ENCODE measurements at places on chromosomes 3 and 15.

DNA sequence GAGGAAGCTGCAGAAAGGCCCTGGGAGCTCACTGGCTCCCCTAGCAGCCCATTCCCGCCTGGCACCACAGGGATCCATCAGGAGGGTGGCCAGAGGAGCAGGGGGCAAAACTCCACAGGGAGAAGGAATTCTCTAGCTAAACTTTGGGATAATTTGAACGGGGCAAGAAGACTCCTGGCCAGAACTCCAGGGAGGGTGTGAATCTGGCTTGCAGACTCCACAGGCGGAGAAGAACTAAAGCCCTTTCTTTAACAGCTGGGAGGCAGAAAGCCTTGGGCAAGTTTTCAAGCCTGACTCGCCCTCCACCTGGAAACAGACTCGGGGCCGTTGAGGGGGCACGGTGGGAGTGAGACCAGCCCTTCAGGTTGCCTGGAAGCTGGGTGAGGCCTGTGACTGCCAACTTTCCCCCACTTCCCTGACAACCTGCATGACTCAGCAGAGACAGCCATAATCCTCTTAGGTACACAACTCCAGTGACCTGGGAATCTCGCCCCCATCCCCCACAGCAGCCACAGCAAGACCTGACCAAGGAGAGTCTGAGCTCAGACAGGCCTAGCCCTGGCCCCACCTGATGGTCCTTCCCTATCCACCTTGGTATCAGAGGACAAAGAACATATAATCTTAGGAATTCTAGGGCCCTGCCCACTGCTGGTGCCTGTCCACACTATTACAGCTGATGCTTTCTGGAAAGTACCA is 28.6 kb downstream of the SLC27A2 start:
- DNase-seq = no peak

DNA sequence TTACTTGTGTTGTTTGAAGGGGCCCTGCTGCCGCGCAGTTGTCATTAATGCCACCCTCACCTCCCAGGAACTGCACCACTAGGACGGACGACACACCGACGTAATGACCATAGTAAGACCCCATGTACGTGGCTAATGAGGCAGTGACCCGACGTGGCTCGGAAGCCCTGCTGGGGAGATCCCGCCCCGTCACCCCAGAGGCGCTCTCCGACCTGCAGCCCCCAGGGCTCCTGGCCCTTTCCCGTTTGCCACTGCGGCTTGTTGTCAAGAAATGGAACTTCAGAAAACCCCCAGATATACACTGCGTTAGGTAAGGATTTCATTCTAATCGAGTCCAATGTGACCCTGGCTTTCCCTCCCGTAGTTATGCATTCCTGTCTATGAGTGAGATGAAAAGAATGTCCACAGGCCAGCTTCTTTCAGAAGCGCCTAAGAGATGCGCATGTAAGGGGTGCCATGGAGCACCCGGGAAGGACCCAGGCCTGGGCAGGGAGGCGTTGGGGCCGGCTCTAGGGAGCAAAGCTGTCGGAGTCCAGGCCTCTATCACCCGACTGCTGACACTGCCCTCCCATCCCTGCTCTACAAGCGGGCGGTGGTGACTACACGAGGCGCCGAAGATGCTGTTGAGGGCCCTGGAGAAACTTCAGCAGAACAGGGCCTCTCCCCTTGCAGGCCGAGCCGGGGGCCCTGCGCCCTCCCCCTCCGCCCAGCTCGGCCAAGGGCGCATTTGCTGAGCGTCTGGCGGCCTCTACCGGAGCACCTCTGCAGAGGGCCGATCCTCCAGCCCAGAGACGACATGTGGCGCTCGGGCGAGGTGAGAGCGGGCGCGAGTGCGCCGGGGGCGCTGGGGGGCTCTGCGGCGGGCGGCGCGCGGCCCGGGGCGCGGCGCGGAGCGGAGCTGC is at the start of gene GABRA5:
Gene GABRA5, plus strand, starts transcription at position 765 of the 902 bp plus-strand sequence. CDS start 2,187 bp downstream, outside the sequence.
- DNase-seq = no peak

GRCh38 chr3:171122861-171123260 is 96.3 kb upstream of the SLC2A2 start:
- DNase-seq = no peak

- no peak for DNase-seq
Observed at GRCh38 chr3:58325525-58325992, 7.1 kb upstream of the PXK start.

DNA sequence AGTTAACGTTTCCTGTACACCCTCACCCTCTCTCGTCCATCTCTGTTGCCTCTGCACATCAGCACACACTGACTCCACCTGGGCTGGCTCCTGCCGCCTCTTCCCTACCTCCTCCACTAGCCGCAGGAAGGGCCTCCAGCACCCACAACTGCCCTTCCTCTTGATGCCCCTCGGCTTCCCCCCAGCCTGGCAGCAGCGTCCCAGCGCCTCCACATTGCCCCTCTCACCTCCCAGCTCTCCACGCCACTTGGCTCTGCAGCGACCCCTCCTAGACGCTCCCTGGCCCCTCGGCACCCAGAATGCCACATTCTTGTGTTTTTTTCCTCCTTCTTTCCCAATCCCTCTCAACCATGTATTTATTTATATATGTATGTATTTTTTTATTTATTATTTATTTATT is 73.6 kb downstream of the ST8SIA2 start:
- DNase-seq = no peak

GRCh38 chr15:95138604-95139270 is 907.4 kb downstream of the MCTP2 start:
- no peak for DNase-seq

GRCh38 chr15:62737551-62737950 is 305.0 kb upstream of the TPM1 start:
- DNase-seq = no peak

DNA sequence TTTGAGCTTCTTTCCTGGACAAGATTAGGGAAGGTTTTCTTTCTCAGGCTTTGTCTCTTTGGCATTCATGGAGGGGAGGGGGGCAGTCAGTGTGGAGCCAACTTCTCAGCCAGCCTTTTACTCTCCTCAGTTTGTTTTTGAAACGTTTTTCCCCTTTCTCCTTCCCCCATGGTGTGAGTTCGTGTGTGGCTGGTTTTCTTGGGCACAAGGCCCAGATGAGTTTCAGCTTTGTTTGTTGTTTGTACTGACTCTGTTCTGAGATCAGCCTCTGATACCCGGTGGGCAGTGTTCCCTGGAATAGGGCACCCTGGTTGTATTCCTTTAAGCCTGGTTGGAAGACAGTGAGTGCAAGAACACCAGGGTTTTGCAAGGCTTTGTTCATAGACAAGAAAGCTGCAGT is 168.2 kb upstream of the RARB start:
- DNase-seq = no peak

DNA sequence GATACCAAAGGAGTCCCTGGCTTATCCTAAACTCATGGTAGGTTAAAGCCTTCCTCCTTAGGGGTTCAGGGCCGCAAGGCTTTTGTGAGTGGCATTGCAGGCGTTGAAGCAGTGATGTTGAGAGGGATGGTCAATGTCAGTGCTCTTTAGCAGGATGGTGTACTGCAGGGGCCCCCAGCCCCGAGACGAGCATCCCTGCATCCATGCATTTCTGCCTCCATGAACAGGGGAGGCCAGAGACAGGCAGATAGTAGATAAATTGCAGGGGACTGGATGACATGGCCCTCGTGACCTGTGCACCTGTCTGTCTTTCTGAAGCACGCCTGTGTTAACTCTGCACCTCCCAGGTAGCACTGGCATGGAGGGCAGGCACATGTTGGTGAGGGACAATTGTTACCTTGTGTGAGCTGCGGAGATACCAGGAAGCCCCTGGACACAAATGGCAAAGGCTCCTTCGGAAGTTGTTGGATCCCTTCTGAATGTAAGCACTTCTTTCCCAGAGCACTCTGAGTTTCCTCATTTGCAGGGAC is 133.5 kb downstream of the SNRPN start:
- DNase-seq = no peak

GRCh38 chr3:68239542-68239941 is 585.1 kb upstream of the SUCLG2 start:
- no peak for DNase-seq

- no peak for DNase-seq
Observed at GRCh38 chr15:95864467-95864886, 466.0 kb upstream of the NR2F2 start.

DNA sequence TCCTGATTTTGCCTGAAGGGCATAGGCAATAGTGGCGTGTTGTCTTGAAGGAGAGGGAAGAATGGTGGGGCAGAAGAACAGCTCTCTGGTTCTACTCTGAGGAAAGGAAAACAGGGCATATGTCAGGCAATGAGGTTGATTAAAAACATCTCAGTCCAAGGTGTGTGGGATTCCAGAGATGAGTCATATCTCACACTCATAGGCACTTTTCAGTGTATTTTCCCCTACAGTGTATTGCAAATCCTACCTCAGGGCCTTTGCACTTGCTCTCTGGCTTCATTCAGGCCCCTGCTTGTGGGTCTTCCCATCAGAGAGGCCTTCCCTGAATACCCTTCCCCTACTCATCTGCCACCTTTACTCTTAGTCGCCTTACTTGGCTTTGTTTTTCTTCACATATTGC is 107.8 kb downstream of the SLCO3A1 start:
- no peak for DNase-seq

- DNase-seq = peak; percentile 76
Observed at GRCh38 chr3:152197451-152197850, 71.3 kb upstream of the MBNL1 start.

GRCh38 chr3:135556174-135556573 is 409.4 kb upstream of the PPP2R3A start:
- no peak for DNase-seq

DNA sequence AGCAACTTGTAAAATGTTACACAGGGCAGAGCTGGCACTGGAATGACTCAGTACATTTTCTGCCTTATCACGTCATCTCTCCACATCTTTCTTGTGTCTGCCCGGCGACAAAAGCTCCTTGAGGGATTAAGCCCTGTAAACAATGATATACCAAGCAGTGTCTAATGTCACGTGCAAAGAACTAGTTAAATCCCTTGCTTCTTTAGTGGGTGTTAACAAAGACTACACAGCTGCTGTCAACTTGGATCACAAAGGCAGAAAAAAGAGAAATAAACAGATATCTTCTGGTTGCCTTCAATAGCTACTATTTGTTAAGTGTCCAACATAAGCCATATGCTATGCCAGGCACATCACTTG is 48.1 kb upstream of the FRMD4B start:
- no peak for DNase-seq

DNA sequence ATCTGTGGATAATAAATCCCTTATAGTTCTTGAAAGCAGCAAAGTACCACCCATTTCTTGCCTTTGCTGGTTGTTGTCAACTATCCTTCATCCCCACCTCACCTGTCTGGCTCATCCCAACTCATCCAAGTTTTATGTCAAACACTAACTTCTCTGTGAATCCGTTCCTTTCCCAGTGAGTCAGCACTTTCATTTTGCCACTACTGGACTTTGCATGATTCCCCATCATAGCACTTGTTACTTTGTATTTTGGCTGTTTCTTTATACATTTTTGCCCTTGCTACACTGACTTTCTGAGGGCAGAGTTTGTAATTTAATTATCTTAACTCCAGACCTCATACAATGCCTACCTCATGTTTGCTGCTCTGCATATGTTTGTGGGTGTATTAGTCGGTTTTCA is 90.8 kb upstream of the RORA start:
- DNase-seq = no peak

DNA sequence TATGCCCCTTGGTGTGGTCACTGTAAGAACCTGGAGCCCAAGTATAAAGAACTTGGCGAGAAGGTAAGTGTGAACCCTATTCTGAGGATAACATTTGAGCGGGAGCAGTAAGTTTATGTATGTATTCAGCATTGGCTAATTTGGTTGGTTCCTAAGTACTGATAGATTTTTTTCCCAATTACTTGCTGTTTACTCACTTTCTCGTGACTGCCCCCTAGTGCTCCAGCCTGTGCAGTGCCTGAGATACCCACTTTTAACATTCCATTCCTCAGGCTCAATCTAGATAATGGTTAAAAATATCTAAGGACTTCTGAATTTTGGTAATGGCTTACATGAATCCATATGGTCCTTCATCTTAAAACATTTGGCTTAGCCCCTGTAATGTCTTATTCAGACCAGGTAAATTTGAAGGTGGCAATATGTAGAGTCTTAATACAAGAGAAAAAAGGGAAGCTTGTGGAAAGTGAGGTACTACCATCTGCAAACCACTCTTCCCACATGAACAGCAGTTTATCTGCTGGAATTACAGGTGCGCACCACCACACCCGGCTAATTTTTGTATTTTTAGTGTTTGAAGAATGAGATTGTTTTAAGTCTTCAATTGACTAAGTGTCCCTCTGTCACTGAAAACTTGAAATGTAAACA is 7.1 kb downstream of the ELL3 start:
- DNase-seq = peak; percentile 64

DNA sequence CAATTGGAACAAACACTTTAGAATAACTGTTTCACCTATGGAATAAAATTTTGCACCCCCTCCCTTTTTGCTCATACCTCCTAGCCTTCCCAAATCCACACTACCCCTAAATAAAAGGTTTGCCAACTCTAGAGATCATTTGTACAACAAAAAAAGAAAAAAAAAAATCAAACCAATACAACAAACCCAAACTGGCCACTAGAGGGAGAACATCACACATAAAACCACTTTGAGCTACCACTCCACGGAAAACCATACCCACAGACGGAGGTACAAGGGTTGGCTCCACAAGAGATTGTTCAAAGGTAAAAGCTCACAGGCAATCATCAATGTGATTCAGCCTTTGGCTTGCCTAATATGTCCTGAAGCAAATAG is 47.6 kb downstream of the SETMAR start:
- DNase-seq = peak; percentile 69

- no peak for DNase-seq
Observed at GRCh38 chr15:90015749-90016148, 14.6 kb downstream of the ZNF710 start.

GRCh38 chr3:168025076-168025475 is 70.6 kb downstream of the GOLIM4 start:
- no peak for DNase-seq

DNA sequence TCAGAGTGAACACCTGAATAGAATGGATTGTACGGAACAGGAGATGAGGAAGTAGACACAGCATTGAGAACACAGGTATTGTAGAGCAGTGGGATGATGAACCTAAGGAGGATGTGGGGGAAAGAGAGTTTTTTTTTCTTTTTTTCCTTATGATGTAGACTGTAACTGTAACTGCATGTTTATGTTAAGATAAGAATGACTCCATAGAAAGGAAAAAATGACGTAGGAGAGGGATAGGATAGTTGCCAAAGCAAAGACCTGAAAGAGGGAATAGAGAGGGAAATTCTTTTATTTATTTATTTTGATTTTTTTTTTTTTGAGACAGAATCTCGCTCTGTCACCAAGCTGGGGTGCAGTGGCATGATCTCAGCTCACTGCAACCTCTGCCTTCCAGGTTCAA is 33.2 kb downstream of the APH1B start:
- no peak for DNase-seq

- DNase-seq = no peak
Observed at GRCh38 chr15:55897560-55898336, 95.7 kb downstream of the NEDD4 start.

GRCh38 chr3:7787871-7788828 is 713.5 kb upstream of the LMCD1 start:
- no peak for DNase-seq

DNA sequence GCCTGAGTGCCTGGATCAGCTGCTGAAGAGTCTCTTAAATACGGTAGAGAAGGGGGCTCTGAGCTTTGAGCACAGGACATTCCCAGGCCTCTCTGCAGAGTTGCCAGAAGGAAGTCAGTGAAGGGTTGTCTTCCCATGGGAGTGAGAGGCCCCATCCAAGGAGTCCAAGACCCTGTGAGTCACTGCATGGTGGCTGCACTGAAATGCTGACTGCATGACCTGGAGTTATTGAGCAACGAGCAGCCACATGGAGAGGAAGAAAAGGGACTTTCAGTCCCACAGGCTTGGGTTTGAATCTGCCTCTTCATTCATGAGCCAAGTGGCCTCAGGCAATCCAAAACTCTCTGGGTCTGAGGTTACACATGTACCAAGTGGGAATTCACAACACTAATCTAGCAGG is 69.6 kb upstream of the RASGRF1 start:
- no peak for DNase-seq

- DNase-seq = peak; percentile 27
Observed at GRCh38 chr3:183517607-183518006, 37.9 kb downstream of the KLHL6 start.
